ENCODE measurements at places on chromosomes 3 and 15. TPM values are rescaled to one million over a fixed set of nuclear protein-coding genes. Genes with fewer than 3 reads are reported as not detected.
A peak's percentile ranks its signal among the peaks of the same experiment; 100 is the strongest.

- no peaks in the 10 kb centered on the region for H3K36me3 ChIP-seq
- DNase-seq, result no peak
- H3K4me3 ChIP-seq, result no peak overlapping the region
- no peak overlapping the region for H3K27ac ChIP-seq
- peaks cover 4% of the 10 kb centered on the region for H3K27me3 ChIP-seq
These were observed 9.5 kb downstream of the CPNE9 start for GRCh38 chr3:9713142-9713541.

KIAA1143 gene
- total RNA-seq, result 17.5 TPM

- no peaks in the 10 kb centered on the region for H3K36me3 ChIP-seq
- no peak overlapping the region for H3K27ac ChIP-seq
- no peak overlapping the region for H3K4me3 ChIP-seq
- no peaks in the 10 kb centered on the region for H3K4me1 ChIP-seq
These were observed 431.9 kb upstream of the AZI2 start for GRCh38 chr3:28780480-28780879.

GRCh38 chr15:56736881-56737707 is 3.8 kb upstream of the ZNF280D start:
- H3K4me1 ChIP-seq, result peaks cover 3% of the 10 kb centered on the region
- no peak overlapping the region for H3K4me3 ChIP-seq
- 0 out of 2 replicates have a peak, but pooled peaks cover 2% of the 10 kb centered on the region for H3K27me3 ChIP-seq
- H3K27ac ChIP-seq, result no peak overlapping the region

DNA sequence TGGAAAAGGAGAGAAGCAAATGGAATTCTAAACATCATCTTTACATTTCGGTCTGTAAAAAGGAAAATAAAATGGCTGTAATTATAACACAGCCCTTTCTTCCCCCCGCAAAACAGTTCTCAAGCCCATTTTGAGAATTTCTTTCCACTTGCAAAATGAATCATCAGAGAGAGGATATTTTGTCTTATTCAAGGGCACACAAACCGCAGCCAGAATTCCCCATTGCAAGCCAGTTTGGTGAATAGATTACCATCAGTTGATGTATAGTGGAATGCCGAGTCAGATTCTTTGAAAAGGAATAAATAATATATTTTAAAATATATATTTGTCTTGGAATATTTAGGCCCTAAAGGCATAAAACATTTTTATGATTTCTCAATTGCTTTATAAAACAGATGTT is 420.4 kb upstream of the SEMA6D start:
- no peaks in the 10 kb centered on the region for H3K36me3 ChIP-seq
- no peak overlapping the region for H3K27ac ChIP-seq
- no peaks in the 10 kb centered on the region for H3K27me3 ChIP-seq
- DNase-seq, result no peak
- H3K4me3 ChIP-seq, result no peak overlapping the region

AADAC gene
- total RNA-seq, result 0.26 TPM

- H3K4me3 ChIP-seq, result no peak overlapping the region
- H3K36me3 ChIP-seq, result no peaks in the 10 kb centered on the region
- no peak overlapping the region for H3K27ac ChIP-seq
- H3K27me3 ChIP-seq, result no peaks in the 10 kb centered on the region
These were observed 45.7 kb downstream of the THSD4 start for GRCh38 chr15:71160976-71161375.

- H3K36me3 ChIP-seq, result no peaks in the 10 kb centered on the region
- H3K4me3 ChIP-seq, result no peak overlapping the region
- no peaks in the 10 kb centered on the region for H3K4me1 ChIP-seq
- H3K27ac ChIP-seq, result no peak overlapping the region
These were observed 430.7 kb upstream of the CBLB start for GRCh38 chr3:106299300-106300098.

DNA sequence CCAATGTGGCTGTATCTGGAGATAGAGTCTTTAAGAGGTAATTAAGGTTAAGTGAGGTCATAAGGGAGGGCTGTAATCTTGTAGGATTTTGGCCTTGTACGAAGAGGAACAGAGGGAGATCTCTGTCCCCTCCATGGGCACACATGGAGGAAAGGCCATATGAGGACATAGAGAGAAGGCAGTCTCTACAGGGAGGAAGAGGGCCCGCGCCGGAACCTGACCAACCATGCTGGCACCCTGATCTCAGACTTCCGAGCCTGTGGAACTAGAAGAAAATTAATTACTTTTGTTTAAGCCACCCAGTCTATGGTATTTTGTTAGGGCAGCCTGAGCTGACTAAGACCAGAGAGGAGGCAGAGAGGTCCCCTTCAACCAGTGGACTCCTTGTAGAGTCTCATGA is 17.7 kb upstream of the MRPS22 start:
- peaks cover 7% of the 10 kb centered on the region for H3K4me1 ChIP-seq
- DNase-seq, result no peak
- no peaks in the 10 kb centered on the region for H3K27me3 ChIP-seq
- no peaks in the 10 kb centered on the region for H3K36me3 ChIP-seq
- H3K27ac ChIP-seq, result peak overlapping the region; percentile 25
- H3K4me3 ChIP-seq, result no peak overlapping the region

CASR gene
- total RNA-seq, result not detected

DNA sequence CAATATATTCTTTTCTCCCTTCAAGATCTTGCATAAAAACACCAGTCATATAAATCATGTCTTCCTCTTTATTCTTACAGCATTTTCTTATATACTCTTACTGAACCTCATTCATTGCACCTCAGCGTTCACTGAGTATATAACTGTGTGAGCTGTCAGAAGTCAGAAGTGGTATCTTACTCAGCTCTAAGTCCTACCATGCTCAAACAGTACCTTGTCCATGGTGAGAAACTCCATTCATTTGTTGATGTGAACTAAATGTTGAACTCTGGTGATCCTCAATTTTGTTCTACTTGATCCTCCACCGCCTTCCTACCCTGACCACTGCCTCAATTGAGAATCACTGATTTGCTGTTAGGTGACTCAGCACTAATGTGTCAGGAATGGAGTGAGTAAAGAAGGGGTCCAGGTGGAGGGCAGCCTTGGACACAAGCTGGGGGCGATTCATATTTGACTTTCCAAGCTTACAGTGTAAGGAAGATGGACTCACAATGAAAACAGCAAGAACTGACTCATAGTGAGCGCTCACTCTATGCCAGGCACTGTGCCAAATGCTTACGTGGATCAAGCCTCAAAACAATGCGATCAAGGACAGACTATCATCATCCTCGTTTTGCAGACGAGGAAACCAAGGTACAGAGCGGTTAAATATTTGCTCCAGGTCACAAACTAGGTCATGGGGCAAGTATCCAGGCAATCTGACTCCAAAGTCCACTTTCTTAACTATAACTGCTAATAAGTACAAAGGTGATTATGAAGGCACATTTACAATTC is 13.5 kb upstream of the ZFYVE19 start:
- H3K36me3 ChIP-seq, result no peaks in the 10 kb centered on the region
- peaks cover 9% of the 10 kb centered on the region for H3K4me1 ChIP-seq
- DNase-seq, result peak; percentile 83
- H3K27me3 ChIP-seq, result no peaks in the 10 kb centered on the region
- peak overlapping the region; percentile 46 for H3K27ac ChIP-seq

DNA sequence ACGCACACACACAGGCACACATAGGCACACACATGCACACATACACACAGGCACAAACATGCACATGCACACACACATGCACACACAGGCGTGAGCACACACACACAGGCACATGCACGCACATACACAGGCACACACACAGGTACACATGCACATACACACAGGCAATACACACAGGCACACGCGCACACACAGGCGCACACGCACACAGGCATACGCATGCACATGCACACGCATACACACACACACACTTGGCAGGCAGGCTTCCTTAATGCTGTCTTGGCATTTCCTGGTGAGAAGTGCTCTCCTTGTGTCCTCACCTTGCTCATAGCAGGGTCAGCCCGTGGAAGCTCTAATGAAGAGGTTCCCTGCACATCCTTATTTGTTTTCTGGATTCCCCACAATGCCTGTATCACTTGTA is 8.4 kb upstream of the SLCO2A1 start:
- DNase-seq, result no peak
- no peaks in the 10 kb centered on the region for H3K27me3 ChIP-seq
- no peaks in the 10 kb centered on the region for H3K36me3 ChIP-seq

OR5K2 gene
- total RNA-seq, result not detected

C2CD4B gene
- total RNA-seq, result 0.26 TPM

GRCh38 chr15:67183443-67184169 is 70.9 kb downstream of the AAGAB start:
- H3K27me3 ChIP-seq, result no peaks in the 10 kb centered on the region
- DNase-seq, result no peak
- H3K27ac ChIP-seq, result peak overlapping the region; percentile 84
- peaks cover 50% of the 10 kb centered on the region for H3K36me3 ChIP-seq
- H3K4me3 ChIP-seq, result no peak overlapping the region
- peaks cover 91% of the 10 kb centered on the region for H3K4me1 ChIP-seq

CD80 gene
- 0.15 TPM for total RNA-seq

DNA sequence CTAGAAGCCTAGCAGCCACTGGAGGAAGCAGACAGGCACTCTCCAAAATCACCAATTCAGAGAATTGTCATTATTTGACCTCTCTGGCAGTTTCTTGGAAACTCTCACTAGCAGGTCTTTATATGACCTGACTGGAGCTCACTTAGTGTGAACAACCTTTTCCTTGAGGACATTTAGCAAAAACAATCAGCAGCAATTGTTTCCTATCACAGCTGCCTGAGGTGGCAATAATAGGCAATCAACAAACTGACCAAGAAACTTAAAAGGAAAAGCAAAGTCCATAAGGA is 162.4 kb upstream of the STT3B start:
- DNase-seq, result no peak
- no peaks in the 10 kb centered on the region for H3K27me3 ChIP-seq
- no peak overlapping the region for H3K27ac ChIP-seq
- H3K36me3 ChIP-seq, result no peaks in the 10 kb centered on the region
